ENCODE measurements at places on chromosomes 7 and 10. TPM values are rescaled to one million over a fixed set of nuclear protein-coding genes. Genes with fewer than 3 reads are reported as not detected.

The PLCE1 gene
- 53.4 TPM for polyA plus RNA-seq

The GDF10 gene
- 0.41 TPM for polyA plus RNA-seq

The SMKR1 gene
- polyA plus RNA-seq: not detected

The GTF2I gene
- 175 TPM for polyA plus RNA-seq

The GCK gene
- 7.1 TPM for polyA plus RNA-seq

The TMEM273 gene
- polyA plus RNA-seq: 6.3 TPM

The ENKUR gene
- 0.30 TPM for polyA plus RNA-seq

The TMEM236 gene
- polyA plus RNA-seq: 0.49 TPM

The C10orf53 gene
- polyA plus RNA-seq: not detected

The EPO gene
- not detected for polyA plus RNA-seq

The ZNF32 gene
- polyA plus RNA-seq: 53.1 TPM

The ELFN1 gene
- polyA plus RNA-seq: 6.7 TPM

The CALML3 gene
- 0.45 TPM for polyA plus RNA-seq

The ARMC3 gene
- not detected for polyA plus RNA-seq

The CCDC3 gene
- polyA plus RNA-seq: 22.1 TPM

The KLF14 gene
- polyA plus RNA-seq: 1.5 TPM

The PRR15 gene
- polyA plus RNA-seq: not detected

The OR2A1 gene
- polyA plus RNA-seq: 0.19 TPM

The SLC29A3 gene
- 3.9 TPM for polyA plus RNA-seq

The PMS2 gene
- polyA plus RNA-seq: 10.6 TPM

The TLX1 gene
- not detected for polyA plus RNA-seq

The CNOT4 gene
- 25.2 TPM for polyA plus RNA-seq

The MYH16 gene
- 0.08 TPM for polyA plus RNA-seq

The CALHM3 gene
- not detected for polyA plus RNA-seq

The CPN1 gene
- polyA plus RNA-seq: not detected

The C7orf57 gene
- polyA plus RNA-seq: not detected

The PRSS1 gene
- not detected for polyA plus RNA-seq

The NPFFR1 gene
- 0.09 TPM for polyA plus RNA-seq

The WDFY4 gene
- 3.9 TPM for polyA plus RNA-seq

The HEPACAM2 gene
- 0.09 TPM for polyA plus RNA-seq

The DKK1 gene
- 0.44 TPM for polyA plus RNA-seq

The CNPY1 gene
- polyA plus RNA-seq: not detected

The EIF5AL1 gene
- polyA plus RNA-seq: 1.6 TPM

The AKR1C4 gene
- not detected for polyA plus RNA-seq

The STOX1 gene
- polyA plus RNA-seq: 2.3 TPM

The COBL gene
- 145 TPM for polyA plus RNA-seq

The CDK14 gene
- 19.5 TPM for polyA plus RNA-seq

The SPDYE2 gene
- 14.8 TPM for polyA plus RNA-seq

The SAMD9L gene
- 4.8 TPM for polyA plus RNA-seq

The GRK5 gene
- polyA plus RNA-seq: 19.1 TPM

The PRKCQ gene
- polyA plus RNA-seq: 22.7 TPM

The PRRT4 gene
- polyA plus RNA-seq: 32.9 TPM

The CDNF gene
- polyA plus RNA-seq: 2.9 TPM

The CRPPA gene
- polyA plus RNA-seq: 4.4 TPM

The EBLN1 gene
- polyA plus RNA-seq: not detected

The DPP6 gene
- polyA plus RNA-seq: 2.0 TPM

The TAF3 gene
- 6.3 TPM for polyA plus RNA-seq

The MGAM2 gene
- polyA plus RNA-seq: 0.04 TPM

The UNC5B gene
- 11.6 TPM for polyA plus RNA-seq
